Mammary epithelial cell (primary cell): ENCODE measurements at places on chromosomes 3 and 15.

GRCh38 chr3:28947061-28947460 lies 333.8 kb upstream of the RBMS3 start:
- DNase-seq = no peak

- no peak for DNase-seq
These were observed 57.3 kb downstream of the CEP63 start for GRCh38 chr3:134543113-134543512.

DNA sequence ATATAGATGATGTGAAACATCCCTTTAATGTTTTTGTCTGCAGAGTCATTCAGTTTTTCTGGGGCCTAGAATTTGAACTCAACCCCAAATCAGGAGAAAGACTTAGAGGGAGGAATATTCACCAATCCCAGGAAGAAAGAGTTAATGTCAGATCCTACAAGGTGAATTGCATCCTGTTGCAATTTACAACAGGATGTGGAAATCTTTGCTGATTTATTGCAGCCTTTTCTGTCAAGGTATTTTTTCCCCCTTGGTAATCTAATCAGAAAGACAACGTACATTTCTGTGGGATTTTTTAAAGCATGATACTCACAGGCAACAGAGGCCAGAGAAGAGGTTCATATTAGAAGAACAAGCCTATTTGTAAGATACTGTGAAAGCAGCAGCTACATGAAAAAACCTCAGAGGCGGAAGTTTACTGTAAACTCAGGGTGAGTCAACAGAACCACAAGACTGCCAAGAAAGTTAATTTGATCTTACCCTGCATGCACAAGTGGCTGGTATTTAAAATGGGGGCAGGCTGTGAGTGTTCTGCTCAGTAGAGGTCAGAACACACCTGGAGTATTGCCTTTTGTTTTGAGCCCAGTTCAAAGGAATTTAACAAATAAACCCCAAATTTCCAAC lies 531.9 kb downstream of the AGBL1 start:
- peak; percentile 81 for DNase-seq

GRCh38 chr3:115082260-115082659 lies 64.8 kb downstream of the ZBTB20 start:
- no peak for DNase-seq

GRCh38 chr3:29906906-29907305 lies 626.0 kb downstream of the RBMS3 start:
- no peak for DNase-seq

DNA sequence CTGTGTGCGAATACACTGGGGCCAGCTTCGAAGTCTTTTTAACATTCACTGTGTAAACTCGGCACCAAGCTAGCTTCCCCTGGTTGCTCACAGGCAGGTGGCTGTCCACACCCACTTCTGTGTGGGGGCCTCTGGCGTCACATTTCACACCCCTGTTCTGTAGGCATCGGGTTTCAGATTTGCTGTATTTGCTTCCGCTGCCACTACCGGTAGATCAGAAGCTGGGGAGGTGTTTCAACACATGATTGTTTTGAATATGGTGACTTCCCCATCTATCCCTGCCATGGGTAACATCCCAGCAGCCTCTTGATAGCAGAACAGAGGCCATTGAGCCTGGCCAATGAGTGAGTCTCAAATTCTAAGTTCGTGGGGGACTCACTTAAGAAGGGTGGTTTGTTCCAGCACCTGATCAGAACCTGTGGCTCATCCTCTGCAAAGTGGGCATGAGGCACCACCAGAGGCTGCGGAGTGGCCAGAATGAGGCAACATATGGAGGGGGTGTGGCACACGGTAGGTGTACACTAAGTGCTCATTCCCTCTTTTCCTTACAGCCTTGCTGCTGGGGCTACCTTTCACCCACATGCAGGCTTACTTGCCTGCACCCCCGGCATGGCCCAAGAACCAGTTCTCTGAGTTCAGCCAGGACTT lies 61.5 kb downstream of the IQSEC1 start:
- no peak for DNase-seq

DNA sequence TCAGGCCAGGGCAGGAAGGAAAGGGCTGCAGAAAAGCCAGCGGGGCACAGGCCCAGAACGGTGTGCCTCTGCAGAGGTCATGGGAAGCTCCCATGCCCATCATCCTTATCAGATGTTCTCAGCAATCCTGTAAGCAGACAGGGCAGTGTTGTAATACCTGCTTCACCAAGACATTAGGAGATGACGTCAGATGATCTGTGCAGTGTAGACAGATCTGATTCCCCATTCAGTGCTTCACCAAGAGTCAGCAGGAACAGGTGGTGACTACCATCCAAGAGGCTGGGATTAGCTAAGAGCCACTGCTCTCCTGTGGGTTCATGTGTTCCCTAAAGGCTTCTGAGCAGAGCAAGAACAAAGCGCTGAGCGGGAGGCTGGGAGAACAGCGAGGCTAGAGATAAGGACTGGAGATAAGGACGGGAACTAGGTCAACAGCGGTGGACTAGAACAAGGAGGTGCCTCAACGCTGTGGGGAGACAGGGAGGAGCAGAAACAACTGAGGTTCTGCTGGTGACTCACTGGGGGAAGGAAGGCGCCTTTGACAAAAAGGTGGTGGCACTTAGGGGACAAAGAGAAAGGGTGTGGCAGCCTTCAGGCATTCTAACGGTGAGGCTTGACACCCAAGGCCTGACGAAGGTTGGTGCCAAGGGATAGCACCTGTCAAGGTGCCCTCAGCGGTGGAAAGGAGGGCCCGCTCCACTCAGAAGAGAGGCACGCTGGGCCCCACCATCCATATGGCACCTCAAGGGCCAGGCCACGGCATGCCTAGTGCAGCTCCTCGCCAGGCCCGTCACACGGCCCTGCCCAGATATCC lies 28.4 kb downstream of the CCDC12 start:
- peak; percentile 61 for DNase-seq

DNA sequence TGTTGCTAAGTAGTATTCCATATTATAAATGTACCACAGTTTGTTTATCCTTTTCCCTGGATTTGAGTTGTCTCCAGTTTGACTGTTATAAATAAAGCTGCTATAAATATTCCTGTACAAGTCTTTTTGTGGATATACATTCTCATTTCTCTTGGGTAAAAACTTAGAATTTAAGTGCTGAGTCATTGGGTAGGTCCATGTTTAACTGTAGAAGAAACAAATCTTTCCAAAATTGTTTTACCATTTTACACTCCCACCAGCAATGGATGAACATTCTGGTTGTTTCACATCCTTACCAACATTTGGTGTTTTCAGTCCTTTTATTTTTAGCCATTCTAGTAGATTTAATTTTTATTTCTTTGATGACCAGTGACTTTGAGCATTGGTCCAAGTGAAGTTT lies 74.0 kb upstream of the TNFAIP8L3 start:
- DNase-seq = no peak

DNA sequence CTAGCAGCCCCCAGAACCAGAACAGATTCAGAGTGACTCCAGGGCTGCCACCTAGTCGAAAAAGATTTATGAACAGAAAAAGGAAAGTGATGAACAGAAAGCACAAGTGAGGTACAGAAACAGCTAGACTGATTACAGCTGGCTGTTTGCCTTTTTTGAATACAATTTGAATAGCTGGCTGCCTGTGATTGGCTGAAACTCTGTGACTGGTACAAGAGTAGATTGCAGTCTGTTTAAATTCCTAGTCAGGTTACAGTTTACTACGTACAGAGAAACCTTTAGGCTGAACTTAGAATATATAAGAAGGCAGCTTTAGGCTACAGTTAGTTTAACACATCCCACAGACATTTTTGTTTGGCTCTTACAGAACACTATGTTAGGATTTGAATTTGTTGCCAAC lies 10.0 kb downstream of the CCDC13 start:
- no peak for DNase-seq

DNA sequence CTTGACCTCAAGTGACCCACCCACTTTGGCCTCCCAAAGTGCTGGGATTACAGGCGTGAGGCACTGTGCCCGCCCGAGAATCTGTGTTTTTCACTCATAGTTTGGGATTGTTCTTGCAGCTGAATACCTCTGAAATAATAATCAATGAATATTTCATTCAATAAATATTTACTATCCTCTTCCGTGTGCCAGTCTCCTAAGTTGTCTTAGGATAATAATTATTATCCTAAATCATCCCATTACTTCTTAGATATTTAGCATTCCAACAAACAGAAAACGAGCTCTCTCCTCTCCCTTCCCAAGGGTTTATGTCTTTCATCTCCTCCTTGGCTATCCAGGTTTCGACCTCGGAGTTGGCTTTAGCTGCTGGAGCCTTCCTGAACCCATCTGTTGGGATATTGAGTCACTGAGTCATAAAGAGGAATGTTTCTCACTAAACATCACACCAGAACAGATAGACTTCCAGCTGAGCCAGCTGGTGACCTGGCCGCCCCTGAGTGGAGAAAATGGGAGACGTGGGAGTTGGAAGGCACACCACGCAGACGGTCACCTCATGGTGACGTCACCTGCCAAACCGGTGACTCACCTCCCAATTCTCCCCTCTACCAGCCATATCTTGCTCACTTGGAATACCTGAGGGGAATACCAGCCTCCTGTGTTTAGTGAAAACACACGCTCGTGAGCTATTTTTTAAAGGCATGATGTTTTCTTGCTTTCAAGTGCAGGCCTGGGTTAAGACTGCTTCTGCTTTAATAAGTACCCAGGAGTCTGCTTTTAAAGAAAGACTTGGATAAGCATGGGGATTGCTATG lies 43.9 kb downstream of the BHLHE40 start:
- DNase-seq = peak; percentile 100

- DNase-seq = peak; percentile 42
These were observed 435 bp downstream of the RAB27A start for GRCh38 chr15:55289011-55289745.
